ENCODE measurements at places on chromosomes 13 and 19. TPM values are rescaled to one million over a fixed set of nuclear protein-coding genes. Genes with fewer than 3 reads are reported as not detected.

Gene PTGIR
- 214 TPM for total RNA-seq

- no peak for DNase-seq
- H3K27me3 ChIP-seq, result no peaks in the 10 kb centered on the region
- H3K36me3 ChIP-seq, result no peaks in the 10 kb centered on the region
- no peak overlapping the region for H3K27ac ChIP-seq
Measured at GRCh38 chr13:31495336-31495735, 244.0 kb upstream of the RXFP2 start.

Gene KCNRG
- total RNA-seq, result 0.53 TPM

- peaks cover 5% of the 10 kb centered on the region for H3K4me1 ChIP-seq
- H3K36me3 ChIP-seq, result no peaks in the 10 kb centered on the region
- H3K27ac ChIP-seq, result no peak overlapping the region
- H3K27me3 ChIP-seq, result peaks cover 84% of the 10 kb centered on the region
Measured at GRCh38 chr13:27973961-27974662, 5.0 kb upstream of the CDX2 start.
